GM13976 (cell line): ENCODE measurements at places on chromosomes 3 and 15.
A peak's percentile ranks its signal among the peaks of the same experiment; 100 is the strongest.

DNA sequence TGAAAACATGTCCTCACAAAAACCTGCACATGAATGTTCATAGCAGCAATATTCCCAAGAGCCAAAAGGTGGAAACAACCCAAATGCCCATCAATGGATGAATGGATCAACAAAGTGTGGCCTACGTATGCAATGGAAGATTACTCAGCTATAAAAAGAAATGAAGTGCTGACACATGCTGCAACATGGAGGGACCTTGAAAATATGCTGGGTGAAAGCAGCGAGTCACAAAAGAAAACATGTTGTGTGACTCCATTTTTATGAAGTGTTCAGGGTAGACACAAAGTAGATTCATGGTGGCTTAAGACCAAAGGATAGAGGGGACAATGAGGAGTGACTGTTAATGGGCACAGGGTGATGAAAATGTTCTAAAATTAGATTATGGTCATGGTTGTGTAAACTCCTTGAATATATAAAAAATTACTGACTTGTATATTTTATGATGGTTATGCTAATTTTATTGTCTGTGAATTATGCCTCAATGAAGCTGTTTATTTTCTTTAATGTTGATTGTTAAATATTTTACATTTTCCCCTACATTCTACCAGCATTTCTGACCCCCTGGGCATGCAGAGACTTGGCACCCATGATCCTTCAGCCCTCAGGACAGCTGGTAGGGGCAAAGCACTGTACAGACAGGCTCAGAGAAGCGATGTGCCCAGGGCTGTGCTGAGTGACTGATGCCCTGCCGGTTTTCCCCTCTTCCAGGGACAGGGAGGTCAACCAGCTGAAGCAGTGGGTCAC is 37.8 kb downstream of the CFAP100 start:
- DNase-seq = no peak

GRCh38 chr15:61063875-61064320 is 165.2 kb downstream of the RORA start:
- no peak for DNase-seq

DNA sequence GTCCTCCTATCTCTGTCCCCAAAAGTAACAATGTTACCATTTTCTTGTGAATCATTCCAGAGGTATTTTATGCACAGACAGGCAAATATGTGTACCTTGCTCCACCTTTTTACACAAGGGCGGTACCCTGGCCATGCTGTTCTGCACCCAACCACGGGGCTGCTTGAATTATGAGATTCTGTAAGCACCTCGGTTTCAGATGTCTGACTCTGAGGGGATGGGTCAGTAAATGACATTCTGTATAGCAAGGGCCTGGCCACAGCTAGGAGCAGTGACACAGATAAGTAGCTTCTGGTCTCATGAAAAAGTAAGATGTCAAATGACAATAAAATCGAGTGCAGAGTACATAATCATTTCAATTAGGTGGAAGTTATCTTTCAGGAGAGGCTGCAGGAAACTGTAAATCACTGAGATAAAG is 30.4 kb upstream of the FLNB start:
- DNase-seq = no peak

DNA sequence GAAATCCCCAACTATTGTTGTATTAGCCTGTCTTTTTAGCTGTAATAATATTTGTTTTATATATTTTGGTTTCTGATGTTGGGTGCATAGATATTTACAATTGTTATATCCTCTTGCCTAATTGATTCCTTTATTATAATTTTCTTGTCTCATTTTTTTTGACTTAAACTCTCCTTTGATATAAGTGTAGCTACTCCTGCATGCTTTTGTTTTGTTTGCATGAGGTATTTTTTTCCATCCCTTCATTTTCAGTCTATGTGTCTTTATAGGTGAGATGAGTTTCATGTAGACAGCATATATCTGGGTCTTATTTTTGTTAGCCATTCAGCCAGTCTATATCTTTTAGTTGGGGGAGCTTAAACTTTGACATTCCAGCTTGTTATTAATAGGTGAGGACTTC is 37.4 kb downstream of the FAIM start:
- DNase-seq = no peak

- DNase-seq = no peak
Observed at GRCh38 chr3:142225885-142226215, 465 bp upstream of the GK5 start.

GRCh38 chr3:164458986-164459385 is 619.3 kb downstream of the SI start:
- no peak for DNase-seq

- no peak for DNase-seq
Observed at GRCh38 chr3:160143482-160143881, 81.7 kb upstream of the C3orf80 start.

DNA sequence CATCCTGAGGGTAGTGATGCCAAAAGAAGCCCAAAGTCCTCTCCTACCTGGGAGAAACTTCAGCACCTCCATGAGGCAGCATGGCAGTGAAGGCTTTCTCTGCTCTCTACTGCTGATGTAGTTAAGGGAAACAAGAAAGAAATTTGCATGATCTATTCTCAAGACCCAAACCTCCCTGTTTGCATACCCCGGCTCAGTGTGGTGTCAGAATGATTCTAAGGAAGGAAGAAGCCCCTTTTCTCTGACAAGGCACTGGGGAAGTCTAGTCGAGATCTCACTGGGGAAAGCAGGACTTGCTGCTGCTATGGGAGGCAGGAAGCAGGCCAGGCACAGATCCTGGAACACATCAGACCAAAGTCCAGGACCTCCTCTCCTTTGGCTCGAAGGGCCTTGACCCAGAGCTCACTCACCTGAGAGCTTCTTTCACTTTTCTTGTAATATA is 89.4 kb upstream of the ICE2 start:
- peak; percentile 43 for DNase-seq
